ENCODE measurements at places on chromosomes 2 and 18.

DNA sequence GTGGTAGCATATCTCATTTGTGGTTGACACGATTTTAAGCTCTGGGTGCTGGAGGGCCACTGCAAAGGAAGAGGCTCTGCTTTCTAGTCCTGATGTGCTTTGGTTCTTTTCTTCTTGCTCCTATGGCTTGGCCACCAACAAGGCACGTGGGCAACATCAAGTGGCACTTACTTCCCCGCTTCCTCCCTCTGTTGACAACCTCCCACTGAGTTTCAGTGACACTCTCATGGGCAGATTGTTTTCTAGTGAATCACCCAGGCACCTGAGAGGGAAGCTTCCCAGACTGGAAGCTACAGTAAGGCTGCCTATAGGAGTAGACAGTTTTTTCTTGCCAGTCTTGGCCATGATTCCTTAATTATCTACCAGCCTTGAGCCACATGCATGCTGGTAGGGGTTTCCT is 89.0 kb downstream of the NBAS start:
- DNase-seq = no peak

DNA sequence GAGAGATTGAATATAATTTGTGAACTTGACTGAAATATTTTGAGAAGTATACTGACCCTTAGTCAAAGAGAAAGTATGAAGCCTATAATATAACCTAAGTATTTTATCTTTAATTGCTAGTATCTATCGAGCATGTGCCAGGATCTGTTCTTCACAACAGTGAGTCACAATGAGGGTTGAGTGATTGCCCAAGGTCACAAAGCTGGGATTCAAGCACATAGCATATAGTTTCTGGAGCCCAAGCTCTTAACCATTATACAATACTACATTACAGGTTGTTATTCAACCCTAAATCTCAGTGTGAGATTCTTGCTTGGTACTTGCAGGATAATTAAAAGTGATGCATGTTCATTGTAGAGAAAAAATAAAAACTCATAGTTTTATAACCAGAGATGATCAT is 97.2 kb downstream of the RAB3GAP1 start:
- DNase-seq = no peak

DNA sequence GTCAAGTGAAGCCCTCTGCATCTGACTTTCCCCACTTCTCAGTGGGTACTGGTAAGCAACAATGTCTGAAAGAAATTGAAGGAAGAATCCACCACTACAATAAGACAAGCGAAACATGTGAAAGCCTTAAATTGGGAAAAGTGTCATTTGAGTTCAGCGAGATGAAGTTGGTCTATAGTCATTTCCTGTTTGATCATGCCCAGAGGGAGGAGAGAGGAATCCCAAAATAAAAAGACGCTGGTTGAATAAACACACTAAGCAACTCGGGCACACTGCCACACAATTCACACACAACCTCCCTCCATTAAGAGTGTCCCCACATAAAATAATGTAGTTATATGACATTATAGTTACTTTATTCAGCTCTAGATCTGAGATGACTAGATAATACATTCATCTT is 166.1 kb downstream of the CBLN2 start:
- DNase-seq = no peak

- DNase-seq = peak; percentile 92
Observed at GRCh38 chr2:96146153-96146880, 1.1 kb upstream of the DUSP2 start.

- DNase-seq = no peak
Observed at GRCh38 chr2:58304843-58305242, 63.7 kb upstream of the FANCL start.

DNA sequence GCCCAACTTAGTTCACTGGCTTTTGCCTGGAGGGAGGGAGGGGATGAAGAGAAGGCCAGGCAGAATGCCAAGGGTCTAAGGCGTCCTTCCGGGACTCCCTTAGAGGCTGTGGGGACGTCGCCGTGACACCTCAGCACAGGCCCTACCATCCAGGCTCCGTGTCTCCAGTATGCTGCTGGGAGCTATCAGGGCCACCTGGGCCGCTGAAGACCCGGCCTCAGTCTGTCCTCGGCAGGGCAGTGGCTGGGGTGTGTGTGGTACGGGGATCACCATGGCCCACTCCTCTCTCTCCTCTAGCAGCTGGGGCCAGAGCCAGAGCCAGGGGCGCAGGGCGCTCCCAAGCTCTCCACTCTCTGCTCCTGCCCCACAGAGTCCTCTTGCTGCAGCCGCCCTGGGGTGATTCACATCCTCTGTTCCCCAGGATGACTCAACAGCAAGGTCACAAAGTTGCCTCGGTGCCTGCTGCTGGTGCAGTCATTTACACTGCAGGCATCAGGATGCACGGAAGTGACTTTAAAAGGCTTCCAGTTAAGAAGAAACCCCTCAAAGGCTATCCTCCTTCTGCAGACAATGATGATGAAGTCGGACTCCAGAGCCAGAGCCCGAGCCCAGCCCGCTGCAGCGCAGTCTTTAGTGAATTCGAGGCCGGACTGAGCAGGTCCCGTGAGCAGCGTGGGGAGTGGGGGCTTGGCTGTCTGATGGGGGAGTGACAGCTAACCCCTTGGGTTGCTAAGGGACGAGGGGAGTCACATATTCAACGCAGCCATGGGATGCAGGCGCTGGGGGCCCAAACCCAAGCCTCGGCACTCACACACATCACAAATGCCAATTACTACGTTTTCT is 31.9 kb downstream of the SNORC start:
- peak; percentile 83 for DNase-seq

DNA sequence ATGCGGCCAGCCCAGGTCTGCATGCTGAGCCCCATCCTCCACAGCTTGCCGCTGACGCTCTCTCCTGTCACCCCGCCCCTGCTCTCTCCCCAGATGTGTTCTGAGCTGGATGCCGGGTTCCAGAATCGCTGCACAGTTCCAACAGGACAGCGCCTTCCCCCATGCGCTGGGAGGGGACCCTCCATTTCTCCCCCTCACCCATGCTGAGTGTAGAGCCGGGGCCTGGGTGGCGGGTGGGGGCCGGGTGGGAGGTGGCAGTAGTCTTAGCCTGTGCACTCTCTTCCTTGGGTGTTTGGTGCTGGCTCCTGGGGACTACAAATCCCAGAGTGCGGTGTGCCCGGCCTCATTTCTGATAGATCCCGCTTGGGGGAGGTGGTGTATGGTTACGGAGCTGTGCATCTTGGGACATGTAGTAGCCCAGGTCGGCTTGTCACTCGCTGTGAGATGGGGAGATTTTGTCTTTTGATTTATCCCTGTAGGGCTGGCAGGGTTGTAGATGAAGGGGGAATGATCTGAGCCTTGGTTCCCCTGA is 6.8 kb downstream of the DNAJB2 start:
- DNase-seq = peak; percentile 69

DNA sequence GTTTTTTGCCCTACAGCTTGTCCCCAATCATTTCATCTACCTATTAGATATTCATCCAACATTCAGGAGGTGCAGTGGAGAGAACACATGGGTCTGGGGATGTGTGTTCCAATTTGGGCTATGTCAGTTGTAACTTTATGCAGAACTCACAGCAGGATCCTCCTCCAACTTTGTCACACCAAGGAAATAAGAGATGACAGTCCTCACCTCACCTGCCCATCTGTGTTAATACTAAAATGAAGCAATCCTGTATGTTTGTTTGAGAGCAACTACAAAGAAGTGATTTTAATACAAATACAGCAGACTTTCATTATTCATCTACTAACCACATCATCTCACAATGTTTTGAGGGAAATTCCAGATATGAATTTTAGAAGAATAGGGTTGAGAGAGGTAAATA is 126.7 kb downstream of the ARHGAP15 start:
- DNase-seq = no peak

DNA sequence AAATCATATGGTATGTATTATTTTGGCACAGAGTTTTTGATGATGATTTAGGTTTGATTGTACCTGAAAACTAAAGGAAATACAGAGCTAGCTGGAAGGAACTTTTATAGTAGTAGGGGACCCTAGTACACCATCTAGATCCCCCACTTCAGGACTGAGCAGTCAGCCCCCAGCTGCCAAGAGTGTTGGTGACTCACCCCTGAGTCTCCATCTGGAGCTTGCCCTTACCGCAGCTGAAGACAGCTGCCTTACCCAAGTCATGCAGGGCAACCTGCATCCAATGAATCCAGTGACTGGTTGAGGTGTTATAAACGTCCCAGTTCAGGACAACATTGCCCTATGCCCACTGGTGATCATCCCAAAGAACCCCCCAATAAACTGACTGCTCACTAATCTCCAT is 15.3 kb downstream of the PMS1 start:
- DNase-seq = no peak

DNA sequence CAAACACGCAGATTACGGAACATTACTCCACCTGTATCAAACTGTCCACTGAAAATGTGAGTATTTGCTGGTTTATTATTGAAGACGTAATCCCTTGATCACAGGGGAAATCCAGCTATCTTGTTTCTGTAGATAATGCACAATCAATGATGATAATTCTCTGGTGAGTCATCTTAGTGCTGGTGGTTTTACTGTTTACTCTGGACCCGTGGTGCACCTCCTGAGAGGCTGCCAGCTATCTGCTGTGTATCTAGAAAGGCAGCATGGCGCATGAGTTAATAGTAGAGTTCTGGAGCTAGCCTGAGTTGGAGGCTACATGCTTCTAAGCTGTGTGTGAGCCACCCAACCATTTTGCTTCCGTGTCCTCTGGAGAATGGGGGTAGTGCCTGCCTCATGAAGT is 6.5 kb downstream of the NCAPH start:
- DNase-seq = no peak

- DNase-seq = no peak
Observed at GRCh38 chr2:212076456-212076855, 462.1 kb downstream of the ERBB4 start.

- DNase-seq = no peak
Observed at GRCh38 chr2:46334389-46335271, 37.4 kb downstream of the EPAS1 start.

- DNase-seq = peak; percentile 64
Observed at GRCh38 chr2:8513601-8514273, 168.1 kb upstream of the ID2 start.

DNA sequence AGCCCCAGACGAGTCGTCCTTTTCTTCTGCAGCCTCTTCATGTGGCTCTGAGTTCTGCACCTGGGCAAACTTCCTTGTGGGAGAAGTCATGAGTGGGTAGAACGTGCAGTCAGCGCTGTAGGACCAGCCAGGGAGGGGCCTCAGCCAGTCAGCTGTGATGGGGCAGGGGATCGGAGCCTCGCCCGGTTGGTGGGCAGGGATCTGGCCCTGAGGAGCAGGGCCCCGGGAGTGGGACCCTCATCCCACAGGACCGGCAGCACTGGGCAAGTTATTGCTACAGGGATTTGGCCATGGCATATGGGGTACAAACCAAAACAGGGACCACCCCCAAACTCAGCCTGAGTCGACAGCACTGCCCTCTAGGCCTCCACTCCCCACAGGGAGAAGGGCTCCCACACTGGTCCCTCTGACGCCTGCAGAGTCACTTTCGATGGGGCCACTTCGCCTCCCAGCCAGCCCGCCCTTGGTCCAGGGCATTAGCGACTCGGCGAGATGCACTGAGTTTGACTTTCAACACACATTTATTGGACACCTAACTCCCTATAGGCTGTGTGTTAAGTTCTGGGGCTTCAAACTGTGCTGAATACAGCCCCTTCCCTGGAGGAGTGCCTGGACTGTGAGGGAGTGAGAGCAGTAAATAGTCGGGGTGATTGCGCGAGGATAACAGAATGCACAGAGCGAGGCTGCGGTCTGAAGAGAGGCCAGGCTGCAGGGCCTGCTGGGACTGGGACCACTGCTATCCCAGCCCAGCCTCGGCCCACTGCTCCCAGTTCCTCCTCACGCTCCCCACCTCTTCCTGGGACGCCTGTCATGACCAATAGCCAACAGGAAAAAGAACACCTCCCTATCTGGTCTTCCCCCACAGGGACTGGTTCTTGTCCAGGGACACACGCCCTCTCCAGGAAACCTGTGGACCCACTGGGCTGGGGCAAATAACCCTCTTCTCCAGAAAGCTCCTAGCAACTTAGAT is 55.9 kb downstream of the SDC1 start:
- no peak for DNase-seq

DNA sequence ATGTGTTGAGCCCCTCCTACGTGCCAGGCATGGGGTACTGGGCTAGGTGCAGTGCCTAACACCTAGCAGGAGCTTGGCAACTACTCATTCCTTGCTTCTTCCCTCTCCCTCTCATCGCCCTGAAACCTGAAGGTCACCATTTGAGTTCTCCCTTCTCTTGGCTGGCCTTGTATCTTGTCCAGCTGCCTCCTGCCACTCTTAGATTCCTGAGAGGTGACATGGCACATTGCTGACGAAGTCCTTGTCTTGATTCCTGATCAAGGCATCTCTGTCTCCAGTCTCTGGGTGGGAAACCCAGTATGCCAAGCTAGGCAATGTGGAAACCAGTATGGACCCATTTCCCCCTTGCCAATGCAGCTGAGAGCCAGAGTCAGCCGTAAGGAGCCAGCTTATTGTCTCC is 9.0 kb upstream of the EFR3B start:
- DNase-seq = no peak

DNA sequence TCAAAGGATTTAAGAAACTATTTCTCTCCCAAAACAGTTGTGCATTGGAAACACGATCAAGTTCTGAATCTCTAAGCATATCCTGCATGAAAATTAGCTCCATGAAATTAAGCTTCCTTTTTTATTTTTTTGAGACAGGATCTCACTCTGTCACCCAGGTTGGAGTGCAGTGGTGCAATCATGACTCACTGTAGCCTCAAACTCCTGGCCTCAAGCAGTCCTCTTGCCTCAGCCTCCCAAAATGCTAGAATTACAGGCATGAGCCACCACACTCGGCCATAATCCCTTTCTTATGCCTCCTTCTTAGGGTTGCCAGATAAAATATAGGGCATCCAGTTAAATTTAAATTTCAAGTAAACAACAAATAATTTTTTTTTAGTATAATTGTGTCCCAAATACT is 124.4 kb downstream of the ARL4C start:
- DNase-seq = no peak

DNA sequence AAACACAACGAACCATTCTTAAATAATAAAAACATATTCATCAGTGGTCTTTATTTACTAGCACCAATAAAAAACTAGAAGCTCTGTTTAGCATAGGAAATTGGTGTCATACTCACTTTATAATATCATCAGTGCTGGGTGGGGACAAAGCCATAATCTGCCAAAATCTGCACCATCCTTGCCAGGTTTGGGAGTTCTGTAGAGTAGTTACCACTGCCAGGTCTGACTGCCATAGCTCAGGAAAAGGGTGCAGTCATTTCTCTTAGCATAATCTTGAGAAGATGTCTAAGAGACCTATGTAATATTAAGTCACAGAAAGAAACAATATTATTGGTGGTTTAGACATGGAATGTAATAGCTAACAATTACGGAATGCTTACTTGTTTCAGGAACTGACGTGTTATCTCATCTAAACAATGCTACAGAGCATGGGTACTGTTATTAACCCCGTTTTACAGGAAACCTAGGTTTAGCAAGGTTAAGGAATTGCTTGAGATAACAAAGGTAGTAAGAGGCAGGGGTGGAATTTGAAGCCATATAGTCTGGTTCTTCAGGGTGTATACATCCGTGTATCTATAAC is 1.6 kb upstream of the MARCHF7 start:
- DNase-seq = no peak

DNA sequence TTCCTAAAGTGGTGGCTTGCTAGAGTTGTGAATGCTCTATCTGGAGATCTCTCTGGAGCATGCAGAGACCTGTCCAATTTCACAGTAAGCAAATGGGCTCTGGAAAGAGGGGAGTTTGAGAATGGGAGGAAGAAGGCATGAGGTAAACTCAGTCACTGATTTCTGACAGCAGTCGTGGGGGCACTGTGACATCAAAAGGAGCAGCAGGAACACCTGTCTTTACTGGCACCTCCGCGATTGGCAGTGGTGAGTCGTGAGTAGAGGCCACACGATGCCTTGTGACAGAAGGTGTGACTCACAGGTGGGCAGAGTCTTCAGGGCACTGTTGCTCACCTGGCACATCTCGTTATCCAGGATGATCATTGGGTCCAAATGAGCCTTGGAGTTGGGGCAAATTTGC is 38.8 kb upstream of the CAVIN2 start:
- no peak for DNase-seq

Data from posterior vena cava (tissue), 2 donors.